ENCODE measurements at places on chromosomes 4 and X.

GRCh38 chr4:55079451-55080173 is 45.8 kb downstream of the KDR start:
- DNase-seq: peak; percentile 75

DNA sequence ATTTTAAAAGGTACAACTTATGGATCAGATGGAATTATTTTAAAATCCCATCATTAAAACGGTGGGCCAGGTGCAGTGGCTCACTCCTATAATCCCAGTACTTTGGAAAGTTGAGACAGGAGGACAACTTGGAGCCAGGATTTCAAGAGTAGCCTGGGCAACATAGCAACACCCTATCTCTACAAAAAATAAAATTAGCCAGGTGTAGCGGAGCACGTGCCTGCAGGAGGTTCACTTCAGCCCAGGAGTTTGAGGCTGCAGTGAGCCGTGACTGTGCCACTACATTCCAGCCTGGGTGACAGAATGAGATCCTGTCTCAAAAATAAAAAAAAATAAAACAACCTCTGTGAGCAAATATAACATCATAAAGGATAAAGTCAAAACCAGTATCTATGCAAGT is 11.4 kb downstream of the ADH5 start:
- DNase-seq: no peak

- DNase-seq: no peak
Observed at GRCh38 chrX:24335871-24336270, 22.0 kb upstream of the SUPT20HL2 start.

DNA sequence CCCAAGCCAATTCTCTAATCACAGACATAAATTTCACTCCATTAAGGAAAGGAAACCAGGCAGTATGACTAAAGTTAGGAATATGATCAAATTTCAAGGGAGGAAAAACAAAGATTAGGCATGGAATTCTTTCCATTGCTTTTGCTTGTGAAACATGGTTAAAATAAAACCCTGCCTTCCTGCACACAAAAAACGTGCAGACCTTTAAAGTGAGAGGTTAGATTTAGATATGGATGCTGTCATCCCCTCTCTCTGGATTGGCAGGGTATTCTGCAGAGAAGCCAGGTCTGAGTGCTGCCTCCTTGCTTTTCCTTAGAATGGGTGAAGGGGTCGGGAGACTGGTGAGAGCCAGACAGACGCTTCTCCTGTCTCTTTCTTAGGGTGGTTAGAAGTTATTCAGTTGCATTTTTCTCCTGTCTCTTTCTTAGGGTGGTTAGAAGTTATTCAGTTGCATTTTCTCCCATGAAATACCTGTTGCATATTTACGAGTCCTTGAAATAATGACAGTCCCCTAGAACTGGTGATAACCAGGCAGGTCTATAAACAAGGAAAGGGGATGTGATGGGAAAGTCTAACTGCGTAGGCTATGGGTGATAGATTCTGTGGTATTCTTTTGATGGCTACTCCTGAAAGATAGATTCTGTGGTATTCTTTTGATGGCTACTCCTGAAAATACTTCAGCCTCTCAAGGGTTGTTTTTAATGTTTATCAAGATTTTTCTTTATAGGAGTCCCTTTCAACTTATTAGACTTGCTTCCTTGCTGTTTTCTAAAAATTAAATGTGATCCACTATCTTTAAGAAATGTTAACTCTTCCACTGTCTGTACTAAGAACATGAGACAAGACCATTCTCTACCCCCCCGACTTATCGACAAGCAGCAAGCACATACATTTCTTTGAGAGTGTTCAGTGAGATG is 163.6 kb downstream of the SPRY1 start:
- DNase-seq: no peak

GRCh38 chr4:185534511-185534865 is 819 bp downstream of the PDLIM3 start:
- no peak for DNase-seq

GRCh38 chr4:99827454-99827853 is 10.8 kb downstream of the DAPP1 start:
- no peak for DNase-seq

DNA sequence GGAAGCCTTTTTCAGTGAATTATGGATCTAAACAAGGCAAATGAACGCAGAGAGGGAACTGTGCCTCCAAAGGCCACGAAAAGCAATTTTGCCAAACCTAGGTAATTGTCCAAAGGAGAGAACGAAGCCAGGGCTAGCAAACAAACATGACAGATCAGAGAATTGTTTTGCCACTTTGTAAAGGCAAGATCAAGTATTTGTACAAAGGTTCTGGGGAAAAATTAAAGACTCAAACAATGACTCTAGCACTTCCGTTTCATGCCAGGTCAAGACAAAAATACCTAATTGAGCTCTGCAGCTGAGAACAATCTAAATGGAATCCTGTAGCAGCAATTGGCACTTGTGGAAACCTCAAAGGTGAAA is 8.5 kb downstream of the RBM47 start:
- no peak for DNase-seq

DNA sequence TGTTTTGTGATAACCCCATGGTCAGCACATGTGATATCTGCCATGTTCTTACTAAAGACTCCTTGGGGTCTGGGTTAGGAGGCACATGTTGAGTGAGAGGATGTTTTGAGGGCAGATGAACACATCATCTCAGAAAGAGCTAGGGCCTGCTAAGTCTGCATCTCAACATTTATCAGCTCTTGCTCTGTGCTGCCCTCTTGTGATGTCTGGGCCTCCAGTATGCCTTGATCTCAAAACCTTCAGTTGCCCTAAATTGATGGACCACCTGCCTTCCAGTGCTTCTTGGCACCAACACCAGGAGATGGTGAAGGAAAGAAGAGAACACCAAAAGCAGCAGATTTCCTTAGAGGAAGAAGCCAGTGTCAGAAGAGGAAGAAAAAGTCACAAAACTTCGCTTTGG is 22.5 kb downstream of the MID1 start:
- DNase-seq: no peak

DNA sequence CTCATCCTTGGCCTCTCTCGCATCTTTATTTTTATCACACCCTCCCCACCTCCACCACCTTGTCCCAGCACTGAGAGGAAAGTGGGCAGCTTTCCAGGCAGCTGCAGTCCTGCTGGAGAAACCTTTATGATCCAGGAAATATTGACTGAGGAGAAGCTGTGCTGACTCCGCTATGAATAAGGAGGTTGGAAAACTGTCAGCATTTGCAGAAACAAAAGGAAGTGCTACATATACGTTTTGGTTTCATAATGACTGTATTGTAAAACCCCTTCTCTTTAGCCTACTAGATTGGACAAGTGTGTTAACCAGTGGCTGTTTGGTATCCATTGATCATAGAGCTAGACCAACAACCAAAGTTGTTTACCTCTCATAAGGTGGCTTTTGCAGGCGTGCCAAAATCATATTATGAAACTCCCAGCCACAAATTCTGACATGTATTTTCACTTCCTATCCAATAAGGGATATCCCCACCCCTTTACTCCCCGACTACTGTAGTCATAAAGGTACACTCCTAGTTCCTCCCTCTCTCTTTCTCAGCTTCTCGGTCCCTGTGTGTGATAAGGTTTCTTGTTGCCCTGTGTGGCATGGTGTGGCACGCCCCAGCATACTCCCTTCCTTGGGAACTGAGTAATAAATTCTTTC is 88.4 kb downstream of the GPR143 start:
- no peak for DNase-seq

- DNase-seq: no peak
Observed at GRCh38 chrX:41234962-41235361, 99.0 kb upstream of the DDX3X start.

DNA sequence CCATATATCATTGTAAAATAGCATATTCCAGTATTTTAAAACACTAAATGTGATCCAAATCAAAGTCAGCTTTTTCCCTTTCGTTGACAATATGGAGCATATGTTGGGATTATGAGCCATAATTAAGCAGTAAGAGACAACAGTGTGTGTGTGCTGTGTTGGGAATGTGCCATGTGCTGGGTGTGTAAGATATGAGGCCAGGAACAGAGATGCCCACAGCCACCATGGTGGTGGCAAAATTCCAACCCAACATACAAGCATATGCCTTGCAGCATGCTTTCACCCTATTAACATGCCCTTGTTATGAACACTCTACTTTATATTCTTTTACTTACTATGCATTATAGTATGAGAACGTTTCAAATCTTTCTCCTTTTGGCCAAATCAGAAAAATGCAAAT is 1560.4 kb upstream of the TENM3 start:
- DNase-seq: no peak

GRCh38 chr4:5638316-5638715 is 70.0 kb downstream of the EVC2 start:
- DNase-seq: no peak

GRCh38 chr4:5554376-5554775 is 154.0 kb downstream of the EVC2 start:
- DNase-seq: peak; percentile 60

DNA sequence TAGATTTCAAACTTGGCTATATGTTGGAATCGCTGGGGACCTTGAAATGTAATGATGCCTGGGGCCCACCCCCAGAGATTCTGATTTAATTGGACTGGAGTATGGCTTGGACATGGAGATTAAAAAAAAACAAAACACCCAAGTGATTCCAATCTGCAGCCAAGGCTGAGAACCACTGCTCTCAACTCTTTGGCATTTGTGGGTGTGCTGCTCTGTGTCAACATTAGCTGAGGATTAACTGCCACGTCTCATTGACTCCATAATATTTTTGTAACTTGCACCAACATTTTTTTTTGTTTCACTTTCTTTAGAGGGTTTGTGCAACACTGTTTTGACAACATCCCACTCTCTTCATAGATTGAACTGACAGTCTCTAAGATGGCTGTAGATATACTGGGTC is 41.1 kb upstream of the PDK3 start:
- no peak for DNase-seq

DNA sequence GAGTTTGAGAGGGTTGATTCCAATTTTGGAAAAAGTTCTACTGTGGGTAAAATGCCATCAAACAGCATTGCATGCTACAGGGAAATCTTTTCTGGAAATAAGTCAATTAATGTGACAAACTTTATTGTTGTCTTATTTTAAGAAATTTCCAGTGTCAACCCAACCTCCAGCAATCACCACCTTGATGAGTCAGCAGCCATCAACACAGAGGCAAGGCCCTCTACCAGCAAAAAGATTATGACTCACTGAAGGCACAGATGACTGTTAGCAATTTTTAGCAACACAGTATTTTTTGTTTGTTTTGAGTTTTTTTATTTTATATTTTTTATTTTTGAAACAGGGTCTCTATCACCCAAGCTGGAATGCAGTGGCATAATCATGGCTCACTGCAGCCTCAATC is 165.4 kb upstream of the C1QTNF7 start:
- DNase-seq: no peak

DNA sequence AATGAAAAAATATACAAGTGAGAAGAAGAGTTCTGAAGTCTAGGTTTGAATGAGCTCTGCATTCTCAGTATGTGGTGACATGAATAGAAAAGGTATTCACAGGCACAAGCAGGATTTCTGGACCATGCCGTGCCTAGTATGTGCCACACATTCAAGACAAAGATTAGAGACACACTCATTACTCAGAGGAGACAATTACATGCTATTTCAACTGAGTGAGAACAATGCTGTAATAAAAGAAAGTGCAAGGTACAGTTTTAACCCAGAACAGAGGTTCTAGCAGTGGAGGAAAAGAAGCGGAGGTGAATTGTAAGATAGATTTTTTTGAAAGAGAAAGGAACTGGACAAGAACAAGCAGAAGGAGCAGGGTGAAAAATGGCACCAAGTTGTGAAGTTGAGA is 121.0 kb upstream of the RASGEF1B start:
- no peak for DNase-seq

GRCh38 chr4:13555325-13555724 is 11.0 kb upstream of the NKX3-2 start:
- no peak for DNase-seq

DNA sequence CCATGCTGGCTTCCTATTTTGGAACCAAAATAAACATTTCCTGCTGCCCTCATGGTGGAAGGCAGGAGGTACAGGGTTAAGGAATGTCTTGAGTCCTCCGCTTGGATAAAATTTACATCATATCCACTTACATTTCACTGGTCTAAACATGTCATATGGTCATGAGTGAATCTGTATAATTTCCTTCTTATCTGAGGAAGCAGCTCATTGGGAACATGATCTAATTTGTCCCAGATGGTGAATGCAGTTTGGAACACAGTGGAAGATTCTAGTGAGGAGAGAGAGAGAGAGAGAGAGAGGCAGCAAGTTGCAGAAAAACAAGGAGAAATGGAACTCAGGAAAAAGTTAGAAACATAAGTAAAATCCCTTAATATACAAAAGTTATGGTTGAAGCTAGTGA is 46.8 kb downstream of the MXRA5 start:
- DNase-seq: no peak

- no peak for DNase-seq
Observed at GRCh38 chr4:67576059-67576466, 17.5 kb downstream of the STAP1 start.

- no peak for DNase-seq
Observed at GRCh38 chr4:173857828-173858227, 327.8 kb upstream of the HAND2 start.

DNA sequence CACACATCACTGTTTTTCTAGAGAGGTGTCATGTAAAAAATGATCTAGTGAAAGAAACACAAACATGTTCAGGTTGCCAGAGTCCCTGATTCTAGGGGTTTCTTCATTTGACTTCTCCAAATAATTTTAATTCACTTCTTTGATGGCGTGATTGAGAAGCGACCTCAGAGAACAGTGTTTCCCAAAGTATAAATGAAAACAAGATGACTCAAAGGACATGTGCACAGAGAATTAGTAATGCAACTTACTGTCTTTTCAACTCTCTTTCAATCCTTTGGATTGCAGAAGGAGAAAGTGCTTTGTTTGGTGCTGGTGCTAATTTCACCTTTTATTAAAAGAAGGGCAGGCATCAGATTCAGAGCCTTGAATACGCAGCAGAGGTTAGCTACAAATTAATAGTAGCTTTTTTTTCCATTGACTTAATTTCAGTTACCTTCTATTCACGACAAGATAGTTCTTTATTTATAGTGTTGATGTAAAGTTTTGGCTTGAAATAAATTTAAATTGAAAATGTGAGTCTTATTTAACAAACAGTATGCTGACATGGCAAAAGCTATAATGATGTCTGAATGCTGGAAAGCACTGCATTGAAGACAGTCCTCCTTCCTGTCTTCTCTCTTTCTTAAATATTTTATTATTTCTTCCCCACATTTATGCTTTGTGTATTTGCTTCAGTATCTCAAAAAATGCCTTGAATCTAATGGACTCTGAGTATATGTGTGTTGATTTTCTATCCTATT is 85.1 kb downstream of the SLC10A7 start:
- no peak for DNase-seq

DNA sequence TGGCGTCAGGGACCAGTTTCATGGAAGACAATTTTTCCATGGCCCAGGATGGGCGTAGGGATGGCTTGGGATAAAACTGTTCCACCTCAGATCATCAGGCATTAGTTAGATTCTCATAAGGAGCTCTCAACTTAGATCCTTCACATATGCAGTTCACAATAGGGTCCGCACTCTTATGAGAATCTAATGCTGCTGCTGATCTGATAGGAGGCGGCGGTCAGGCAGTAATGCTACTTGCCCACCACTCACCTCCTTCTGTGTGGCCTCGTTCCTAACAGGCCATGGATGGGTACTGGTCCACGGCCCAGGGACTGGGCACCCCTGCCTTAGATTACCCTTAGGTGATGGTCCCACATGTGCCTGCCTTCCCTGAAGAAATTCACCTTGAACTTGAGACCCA is 28.8 kb upstream of the ENPP6 start:
- peak; percentile 66 for DNase-seq

Measured in esophagus muscularis mucosa (tissue), 4 donors.